ENCODE measurements at places on chromosomes 16 and 17.

- DNase-seq: no peak
Measured at GRCh38 chr17:68310152-68310551, 18.9 kb downstream of the ARSG start.

- DNase-seq: no peak
Measured at GRCh38 chr17:32692179-32692578, 184.7 kb downstream of the MYO1D start.

- no peak for DNase-seq
Measured at GRCh38 chr17:4893721-4894560, 5.4 kb upstream of the C17orf107 start.

DNA sequence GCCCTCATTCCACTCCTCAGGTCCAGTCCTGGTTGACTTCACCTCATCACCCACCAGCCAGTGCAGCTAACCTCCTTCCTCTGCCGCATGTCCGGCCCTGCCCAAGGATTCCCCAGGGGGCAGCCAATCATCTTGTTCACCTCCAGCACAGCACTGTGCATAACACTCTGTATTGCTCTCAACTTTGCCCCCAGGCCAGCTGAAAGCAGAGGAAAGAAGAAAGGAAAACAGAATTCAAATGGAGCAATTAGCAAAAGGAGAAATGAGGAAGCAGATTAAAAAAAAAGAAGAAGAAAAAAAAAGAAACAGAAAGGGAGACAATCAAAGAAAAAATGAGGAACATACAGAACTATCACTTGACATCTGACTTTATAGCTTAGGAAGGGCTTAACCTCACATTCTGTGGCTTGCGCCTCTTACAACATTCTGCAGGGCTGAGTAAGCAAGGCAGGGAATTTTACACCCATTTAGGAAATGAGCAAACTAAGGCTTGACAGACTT, 26.1 kb downstream of the GAS7 start:
- DNase-seq: peak; percentile 51

GRCh38 chr17:5869041-5869745, 201.0 kb upstream of the WSCD1 start:
- DNase-seq: no peak

GRCh38 chr16:17471719-17472461, 1.1 kb upstream of the XYLT1 start:
- DNase-seq: peak; percentile 60

DNA sequence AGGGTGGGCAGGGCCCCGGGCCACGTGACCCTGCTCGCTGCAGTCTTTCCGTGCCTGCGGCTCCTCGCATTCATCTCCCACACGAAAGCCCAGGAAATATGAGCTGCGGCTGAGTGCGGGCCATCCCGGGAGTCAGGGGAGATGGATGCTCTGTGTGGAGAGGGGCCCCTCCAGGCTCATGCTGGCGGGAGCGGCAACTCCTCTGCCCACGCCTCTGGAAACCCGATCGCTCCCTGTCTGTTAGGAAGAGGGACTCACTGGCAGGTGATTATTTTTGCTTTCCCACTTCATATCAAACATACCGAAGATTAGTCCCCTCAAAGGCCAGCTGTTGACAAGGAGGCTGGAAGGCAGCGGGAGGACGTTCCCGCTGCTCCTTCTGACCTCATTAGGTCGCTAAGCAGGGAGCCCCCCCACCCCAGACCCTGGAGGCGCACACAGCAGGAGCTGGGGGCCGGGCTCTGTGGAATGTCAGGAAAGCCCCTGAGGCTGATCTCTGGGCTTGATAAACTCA, 228.5 kb downstream of the FOXL1 start:
- DNase-seq: no peak

DNA sequence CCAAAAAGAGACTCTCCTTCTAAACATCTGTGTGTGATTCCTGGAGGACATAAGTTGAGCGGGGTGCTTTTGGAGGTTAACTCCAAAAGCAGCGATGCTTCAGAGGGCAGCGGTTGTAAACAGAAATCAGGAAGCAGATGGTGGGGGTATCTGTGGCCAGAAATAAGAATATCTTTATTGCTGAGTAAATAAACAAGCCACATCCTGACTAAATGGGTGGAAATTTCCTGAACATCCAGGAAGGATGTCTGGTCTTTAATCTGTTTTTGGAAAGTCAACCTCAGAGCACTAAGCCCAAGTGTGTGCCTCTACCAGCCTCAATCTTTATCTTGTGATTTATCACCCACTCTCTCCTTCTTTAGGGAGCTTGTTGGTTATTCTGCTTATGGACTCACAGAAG, 123.3 kb downstream of the CDH13 start:
- no peak for DNase-seq

DNA sequence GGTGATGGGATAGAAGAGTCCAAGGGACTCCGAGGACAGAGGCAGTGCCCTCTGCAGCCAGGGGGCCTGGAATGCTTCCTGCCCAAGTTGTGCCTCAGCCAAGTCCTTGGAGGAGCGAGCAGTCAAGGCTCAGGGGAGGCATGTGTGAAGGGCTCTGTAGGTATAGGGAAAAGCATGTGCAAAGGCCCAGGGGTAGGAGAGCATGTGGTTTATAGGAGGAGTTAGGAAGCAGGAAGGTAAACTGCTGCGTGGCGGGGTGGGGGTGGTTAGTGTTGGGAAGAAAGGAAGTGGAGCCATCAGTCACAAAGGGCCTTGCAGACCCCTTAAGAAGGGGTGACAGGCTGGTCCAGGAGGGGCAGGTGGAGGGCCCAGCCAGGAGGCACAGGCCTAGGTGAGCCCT, 7.2 kb downstream of the POLR3E start:
- no peak for DNase-seq

DNA sequence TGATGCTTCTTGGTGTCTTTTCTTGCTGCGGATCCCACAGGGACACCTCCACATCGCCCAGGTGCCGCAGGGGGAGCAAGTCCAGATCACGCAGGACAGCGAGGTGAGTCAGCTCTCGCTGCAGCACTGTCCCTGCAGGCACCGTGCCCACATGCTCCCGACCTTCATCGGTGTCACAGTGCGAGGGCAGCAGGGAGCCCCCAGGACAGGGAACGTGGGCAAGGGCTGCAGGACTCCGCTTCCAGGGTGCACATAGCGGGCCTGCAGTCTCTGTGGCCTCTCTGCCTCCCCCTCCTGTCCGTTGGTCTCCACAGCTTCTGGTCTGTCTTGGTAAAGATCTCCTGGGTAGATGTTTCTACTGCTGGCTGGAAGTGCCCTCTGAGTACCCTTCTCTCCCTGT, 84.1 kb downstream of the BANP start:
- DNase-seq: no peak

DNA sequence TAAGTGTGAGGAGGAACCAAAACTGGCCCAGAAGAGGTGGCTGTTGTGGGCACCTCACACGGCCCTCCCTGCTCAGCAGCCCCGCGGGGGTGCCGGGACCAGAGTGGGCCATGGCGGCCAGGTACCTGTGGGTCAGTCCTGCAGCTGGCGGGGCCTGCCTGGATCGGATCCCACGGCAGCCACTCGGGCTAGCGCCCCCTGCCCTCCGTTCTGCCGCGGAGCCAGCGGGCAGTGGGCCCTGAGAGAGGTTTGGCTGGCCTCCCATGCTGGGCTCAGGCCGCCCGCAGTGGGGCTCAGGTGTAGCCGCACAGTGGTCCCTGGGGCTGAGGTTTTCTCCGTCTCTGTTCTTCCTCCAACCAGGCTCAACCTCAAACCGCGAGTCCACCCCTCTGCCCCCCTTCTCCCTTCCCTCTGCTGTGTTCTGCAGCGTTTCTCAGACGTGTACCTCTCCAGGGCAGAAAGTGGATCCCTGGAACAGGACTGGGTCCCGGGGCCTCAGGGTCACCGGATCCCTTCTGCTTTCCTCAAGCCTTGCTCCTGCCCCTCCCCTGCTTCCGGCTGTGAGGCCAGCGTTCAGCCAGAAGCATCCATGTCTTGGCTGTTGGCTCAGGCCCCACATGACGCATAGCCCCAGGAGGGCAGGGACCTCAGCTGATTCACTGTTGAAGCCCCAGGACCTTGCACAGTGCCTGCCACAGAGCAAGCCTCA, 28.6 kb upstream of the ITGA3 start:
- DNase-seq: peak; percentile 95

- DNase-seq: peak; percentile 66
Measured at GRCh38 chr17:75783069-75783783, 1.4 kb upstream of the UNK start.

- DNase-seq: no peak
Measured at GRCh38 chr17:75110234-75110937, 617 bp downstream of the ARMC7 start.

GRCh38 chr16:2159175-2159838, 3.7 kb downstream of the TRAF7 start:
- DNase-seq: no peak

- peak; percentile 6 for DNase-seq
Measured at GRCh38 chr16:49921791-49922456, 66.0 kb upstream of the ZNF423 start.

- DNase-seq: peak; percentile 82
Measured at GRCh38 chr17:32141258-32141657, 1.0 kb upstream of the RHOT1 start.

DNA sequence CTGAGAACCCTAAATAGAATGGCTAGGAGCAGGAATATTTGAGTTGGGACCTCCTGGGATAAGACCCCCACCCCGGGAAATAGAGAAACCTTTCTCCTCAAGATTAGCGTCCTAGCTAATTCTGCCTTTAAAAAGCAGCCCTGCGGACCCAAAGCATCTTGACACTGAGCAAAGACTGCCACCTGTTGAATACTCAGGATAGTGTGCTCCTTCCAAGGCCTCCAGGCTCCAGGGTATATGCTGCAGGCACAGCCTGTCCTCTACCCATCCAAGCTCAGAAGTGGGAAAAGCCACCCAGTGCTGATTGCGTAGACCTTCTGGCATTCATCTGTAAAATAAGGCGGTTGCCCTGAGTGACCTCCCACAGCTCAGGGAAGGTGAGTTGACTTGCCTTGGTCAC, 456.2 kb upstream of the DYNLRB2 start:
- DNase-seq: peak; percentile 16

DNA sequence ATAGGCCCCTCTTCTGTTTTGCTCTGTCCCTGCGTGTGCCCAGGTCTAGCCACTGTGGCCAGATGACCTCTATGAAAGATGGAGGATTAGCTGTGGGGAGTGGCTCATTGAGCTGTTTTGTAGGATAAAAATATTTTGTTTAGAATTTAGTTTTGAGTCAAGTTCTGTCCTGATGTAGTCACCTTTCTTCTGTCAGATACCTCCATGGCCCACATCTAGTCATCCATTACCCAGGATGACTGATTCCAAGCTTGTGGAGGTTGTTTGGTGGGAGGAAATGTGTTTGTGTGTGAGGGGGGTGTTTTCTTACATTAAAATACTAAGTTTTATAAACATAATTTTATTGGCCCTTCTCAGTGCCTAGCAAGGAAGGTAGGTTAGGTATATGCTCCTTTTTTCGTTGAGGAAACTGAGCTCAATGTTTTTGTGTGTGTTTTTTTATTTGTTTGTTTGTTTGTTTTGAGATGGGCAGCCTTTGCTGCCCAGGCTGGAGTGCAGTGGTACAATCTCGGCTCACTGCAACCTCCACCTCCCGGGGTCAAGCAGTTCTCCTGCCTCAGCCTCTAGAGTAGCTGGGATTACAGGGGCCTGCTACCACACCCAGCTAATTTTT, 16.3 kb downstream of the SNX11 start:
- DNase-seq: no peak

- no peak for DNase-seq
Measured at GRCh38 chr17:77670173-77670572, 288.3 kb upstream of the TNRC6C start.

GRCh38 chr17:56718515-56718914, 115.2 kb downstream of the C17orf67 start:
- no peak for DNase-seq

DNA sequence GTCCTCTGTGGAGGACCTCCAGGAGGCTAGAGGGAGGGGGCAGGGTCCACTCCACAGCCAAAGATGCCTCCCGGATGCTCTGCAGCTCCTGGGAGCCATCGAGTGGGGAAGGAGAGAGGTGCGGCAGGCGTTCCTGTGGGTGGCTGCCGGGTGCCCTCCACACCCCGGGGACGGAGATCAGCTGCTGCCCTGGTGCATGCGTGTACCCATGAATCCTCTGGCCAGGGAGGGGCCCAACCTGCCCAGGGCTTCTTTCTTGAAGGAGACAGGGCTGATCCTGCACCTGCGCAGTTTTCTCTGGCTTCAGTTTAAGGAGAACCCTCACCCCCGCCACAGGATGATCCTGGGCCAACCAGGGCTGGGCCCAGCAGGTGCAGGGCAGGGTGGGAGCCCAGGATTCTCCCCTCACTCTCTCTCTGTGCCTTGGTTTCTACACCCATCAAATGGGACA, 33.5 kb upstream of the DOC2B start:
- DNase-seq: no peak

GRCh38 chr17:3866276-3866675, 20.2 kb upstream of the NCBP3 start:
- no peak for DNase-seq

- DNase-seq: peak; percentile 74
Measured at GRCh38 chr17:27296428-27296979, 2.6 kb downstream of the WSB1 start.

DNA sequence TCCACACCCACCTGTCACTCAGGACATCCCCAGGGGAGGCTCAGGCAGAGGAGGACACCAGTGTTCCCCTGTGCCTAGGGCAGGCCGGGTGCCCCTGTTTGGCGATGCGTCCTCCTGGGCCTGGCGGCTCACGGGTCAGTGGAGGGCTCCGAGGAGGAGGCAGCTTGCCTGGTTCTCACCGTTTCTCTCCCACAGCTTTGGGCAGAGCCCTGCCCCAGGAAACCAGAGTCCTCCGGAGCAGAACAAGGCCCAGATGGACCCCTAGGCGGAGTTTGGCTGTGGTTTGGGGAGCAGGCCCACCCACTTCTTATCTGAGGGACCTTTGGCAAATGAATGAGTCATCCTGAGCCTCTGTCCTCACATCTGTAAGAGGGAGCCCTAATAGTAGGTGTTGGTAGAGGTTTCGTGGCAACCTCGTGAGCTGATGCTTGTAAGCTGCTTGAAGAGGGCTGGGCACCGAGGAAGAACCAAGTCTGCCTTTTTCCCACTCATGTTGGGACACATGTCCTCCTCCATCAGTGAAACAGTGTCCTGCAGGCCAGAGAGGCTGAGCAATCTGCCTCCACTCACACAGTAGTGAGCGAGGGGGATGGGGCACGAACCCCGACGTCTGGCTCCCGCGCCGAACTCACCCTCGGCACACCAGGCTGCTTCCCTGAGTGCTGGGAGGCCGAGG, 247.0 kb upstream of the CIBAR2 start:
- DNase-seq: no peak

- peak; percentile 57 for DNase-seq
Measured at GRCh38 chr17:68291836-68292688, 767 bp downstream of the ARSG start.

GRCh38 chr17:73189417-73190099, 3.3 kb upstream of the COG1 start:
- peak; percentile 76 for DNase-seq

- peak; percentile 9 for DNase-seq
Measured at GRCh38 chr16:27639561-27640276, 89.8 kb downstream of the KATNIP start.

GRCh38 chr17:70661342-70662222, 492.2 kb downstream of the KCNJ2 start:
- no peak for DNase-seq

All from HFFc6 (cell line).